ENCODE measurements at places on chromosomes 13 and 19.
A peak's percentile ranks its signal among the peaks of the same experiment; 100 is the strongest.

GRCh38 chr19:14395710-14396336 lies 14.6 kb downstream of the ADGRE5 start:
- no peak for DNase-seq

- no peak for DNase-seq
These were observed 440.4 kb downstream of the FGF9 start for GRCh38 chr13:22111152-22111783.

GRCh38 chr13:72383646-72384045 lies 343.8 kb downstream of the MZT1 start:
- peak; percentile 30 for DNase-seq

DNA sequence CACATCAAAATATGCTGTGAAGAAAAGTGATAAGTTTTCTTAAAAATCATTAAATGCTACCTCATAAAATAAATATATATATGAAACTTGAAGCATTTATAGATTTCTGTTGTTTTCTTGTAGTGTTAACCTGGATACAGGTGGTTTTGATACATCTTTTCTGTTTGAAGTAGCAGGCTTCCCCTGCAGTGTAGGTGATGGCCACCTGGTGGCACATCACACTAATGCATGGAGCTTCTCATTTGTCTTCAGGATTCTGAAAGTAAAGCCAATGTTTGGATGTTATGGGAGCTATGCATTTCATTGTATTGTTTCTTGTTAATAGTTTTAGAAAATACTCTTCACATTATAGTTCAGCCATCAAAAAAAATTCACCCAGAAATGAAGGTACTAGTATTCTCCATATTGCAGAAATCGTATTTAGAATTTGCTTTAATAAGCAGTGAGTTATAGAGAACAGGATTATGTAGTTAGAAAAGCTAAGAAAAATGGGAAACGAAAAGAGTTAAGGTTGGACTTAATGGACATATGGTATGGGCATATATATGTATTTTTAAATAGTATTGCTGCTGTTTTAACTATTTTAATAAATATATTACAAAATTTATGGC lies 18.7 kb downstream of the GPR180 start:
- no peak for DNase-seq

DNA sequence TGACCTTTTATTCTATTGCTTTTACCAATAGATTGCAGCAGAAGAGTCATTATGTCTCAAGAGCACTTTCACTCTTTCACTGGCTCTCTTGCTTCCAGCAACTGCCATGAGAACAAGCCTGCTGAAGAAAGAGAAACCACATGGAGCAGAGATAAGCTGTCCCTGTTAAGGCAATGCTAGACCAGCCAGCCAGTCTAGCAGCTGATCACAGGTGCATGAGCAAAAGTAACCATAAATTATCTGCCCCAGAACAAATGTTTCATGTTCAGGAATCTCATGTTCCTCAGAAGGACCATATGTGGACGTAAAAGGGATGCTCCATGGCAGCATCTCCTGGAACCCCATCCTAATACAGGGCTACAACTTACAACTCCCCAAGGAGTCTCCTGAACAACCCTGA lies 20.4 kb upstream of the DCLK1 start:
- DNase-seq: no peak

- DNase-seq: no peak
These were observed 44.7 kb upstream of the SIAH3 start for GRCh38 chr13:45896285-45896684.

- DNase-seq: peak; percentile 92
These were observed 31.2 kb downstream of the NLRP12 start for GRCh38 chr19:53792721-53793433.

DNA sequence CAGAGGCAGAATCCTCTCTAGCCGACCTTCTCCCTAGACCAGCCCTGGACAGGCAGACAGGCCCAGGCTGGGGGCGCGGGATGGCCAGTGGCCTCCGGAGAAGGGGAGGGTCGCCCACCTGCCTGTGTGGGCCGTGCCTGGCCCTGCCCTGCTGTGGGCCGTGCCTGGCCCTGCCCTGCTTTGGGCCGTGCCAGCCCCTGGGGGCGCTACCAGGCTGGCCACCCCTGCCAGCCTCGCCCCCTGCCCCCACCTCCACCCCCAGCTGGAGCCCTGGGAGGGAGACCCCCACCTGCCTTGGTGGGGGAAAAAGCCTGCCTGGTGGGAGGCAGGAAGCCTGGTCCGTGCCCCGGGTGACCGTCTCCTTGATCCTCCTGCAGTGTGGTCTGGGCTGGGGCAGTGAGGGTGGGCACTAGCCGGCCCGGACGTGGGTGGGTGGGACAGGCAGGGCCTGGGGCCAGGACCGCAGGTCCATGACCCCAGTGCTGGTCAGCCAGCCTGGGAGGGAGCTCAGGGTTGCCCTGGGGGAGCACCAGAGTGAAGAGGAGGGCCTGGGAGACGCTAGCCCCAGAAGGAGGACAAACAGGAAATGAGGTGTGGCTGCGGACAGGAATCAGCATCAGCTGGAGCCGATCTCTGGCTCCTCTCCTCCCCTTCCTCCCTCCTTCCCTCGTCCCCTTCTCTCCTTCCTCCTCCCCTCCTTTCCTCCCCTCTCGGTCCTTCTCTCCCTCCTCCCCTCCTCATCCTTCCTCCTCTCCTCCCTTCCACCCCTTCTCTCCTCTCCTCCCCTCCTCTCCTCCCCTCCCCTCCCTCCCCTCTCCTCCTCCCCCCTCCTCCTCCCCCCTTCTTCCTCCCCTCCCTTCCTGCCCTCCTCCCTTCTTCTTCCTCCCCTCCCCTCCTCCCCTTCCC lies 5.1 kb upstream of the MKNK2 start:
- DNase-seq: no peak

DNA sequence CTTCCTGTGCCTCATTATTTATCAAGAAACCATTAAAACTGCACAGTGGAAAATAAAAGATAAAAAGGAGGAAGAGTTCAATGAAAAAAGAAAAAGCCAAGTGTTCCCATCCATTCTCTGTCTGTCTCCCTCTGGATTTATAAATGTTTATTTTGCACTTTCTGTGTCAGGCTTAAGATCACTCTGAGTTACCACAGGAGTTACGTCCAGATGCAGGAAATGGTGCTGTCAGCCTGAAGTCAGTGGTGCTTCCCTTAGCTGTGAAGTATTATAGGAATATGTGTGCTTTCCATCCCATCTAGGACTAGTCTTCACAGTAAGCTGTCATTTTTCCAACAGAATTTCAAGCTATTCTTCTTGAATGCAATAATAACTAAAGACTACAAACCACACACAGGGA lies 420.2 kb downstream of the KCTD12 start:
- no peak for DNase-seq

- no peak for DNase-seq
These were observed 3.6 kb upstream of the FAM124A start for GRCh38 chr13:51218626-51219025.

- peak; percentile 82 for DNase-seq
These were observed 14.9 kb downstream of the LAIR2 start for GRCh38 chr19:54517483-54517882.

DNA sequence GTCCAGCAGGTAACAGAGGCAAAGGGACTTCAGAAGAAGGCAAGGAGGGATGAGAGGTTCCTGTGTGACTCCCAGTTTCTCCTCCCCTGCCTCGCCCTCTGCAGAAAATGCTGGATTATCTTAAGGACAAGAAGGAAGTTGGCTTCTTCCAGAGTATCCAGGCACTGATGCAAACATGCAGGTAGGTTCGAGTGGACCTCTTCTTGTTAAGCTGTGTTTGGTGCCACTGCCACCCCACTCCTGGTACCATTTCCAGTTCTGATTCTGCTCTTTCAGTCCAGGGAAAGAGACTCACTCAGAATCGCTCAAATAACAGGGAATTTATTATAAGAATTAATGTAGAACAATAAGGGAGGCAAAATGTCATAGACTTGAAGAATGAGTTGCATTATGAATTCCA lies 82.5 kb downstream of the MAP4K1 start:
- no peak for DNase-seq

GRCh38 chr13:21164631-21165030 lies 11.7 kb downstream of the SKA3 start:
- no peak for DNase-seq

GRCh38 chr13:110308656-110309359 lies 1.7 kb downstream of the COL4A2 start:
- DNase-seq: no peak

GRCh38 chr13:48624858-48625257 lies 28.9 kb upstream of the CYSLTR2 start:
- peak; percentile 67 for DNase-seq

GRCh38 chr19:7792281-7792680 lies 29.2 kb downstream of the CLEC4M start:
- DNase-seq: no peak

DNA sequence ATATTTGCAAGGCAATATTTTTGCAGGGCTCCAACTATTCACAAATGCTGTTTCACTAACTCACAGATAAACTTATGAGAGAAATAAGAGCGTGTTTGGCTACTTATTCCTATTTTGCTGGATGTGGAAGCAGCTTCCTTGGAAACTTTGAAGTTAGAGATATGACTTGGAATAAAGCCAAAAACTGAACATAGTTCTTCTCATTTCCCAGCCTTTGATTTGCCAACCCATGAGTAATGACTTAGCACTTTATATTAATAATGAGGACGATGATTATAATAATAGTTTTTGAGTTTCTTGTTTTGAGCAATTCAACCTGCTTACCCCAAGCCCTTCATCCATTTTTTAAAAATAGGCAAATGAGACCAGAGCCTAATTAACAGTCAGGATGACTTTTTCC lies 47.7 kb downstream of the SLC10A2 start:
- DNase-seq: no peak

Data from suppressor macrophage treated with lipopolysaccharide for 4 hours (primary cell).